Activated CD8-positive, alpha-beta memory T cell treated with anti-CD3 and anti-CD28 coated beads for 4 hours (primary cell): ENCODE measurements at places on chromosomes 1 and 21.
A peak's percentile ranks its signal among the peaks of the same experiment; 100 is the strongest.

GRCh38 chr1:154620751-154621150 lies 12.8 kb upstream of the ADAR start:
- no peak for DNase-seq

DNA sequence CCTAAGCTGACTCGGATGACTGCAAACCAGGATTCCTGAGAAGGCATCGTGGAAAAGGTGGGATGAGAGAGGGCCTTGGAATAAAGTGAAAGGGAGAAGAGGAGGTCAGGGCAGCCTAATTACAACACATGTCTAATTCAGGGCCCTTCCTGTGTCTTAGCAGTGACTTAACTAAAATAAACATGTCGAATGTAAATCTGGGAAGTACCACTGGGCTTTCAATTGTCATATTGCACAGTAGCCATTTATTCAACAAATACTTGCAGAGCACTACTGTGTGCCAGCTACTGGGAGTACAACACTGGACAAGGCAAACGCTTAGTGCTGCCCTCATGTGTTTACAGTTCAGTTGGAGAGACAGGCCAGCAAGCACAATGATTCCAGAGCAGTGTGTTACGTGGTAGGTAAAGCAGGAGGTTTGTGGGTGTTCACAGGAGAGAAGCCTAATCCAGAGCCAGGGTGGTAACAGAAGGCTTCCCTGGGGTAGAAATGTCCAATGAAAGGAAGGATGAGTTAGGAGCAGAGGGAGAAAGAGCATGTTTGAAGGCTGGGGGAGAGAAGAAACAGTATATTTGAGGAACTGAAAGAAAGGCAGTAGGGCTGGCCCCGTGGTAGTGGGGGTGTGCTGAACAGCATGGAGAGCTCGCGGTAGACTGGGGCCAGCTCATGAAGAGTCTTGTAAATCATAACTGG lies 38.0 kb upstream of the RASAL2 start:
- DNase-seq = no peak

DNA sequence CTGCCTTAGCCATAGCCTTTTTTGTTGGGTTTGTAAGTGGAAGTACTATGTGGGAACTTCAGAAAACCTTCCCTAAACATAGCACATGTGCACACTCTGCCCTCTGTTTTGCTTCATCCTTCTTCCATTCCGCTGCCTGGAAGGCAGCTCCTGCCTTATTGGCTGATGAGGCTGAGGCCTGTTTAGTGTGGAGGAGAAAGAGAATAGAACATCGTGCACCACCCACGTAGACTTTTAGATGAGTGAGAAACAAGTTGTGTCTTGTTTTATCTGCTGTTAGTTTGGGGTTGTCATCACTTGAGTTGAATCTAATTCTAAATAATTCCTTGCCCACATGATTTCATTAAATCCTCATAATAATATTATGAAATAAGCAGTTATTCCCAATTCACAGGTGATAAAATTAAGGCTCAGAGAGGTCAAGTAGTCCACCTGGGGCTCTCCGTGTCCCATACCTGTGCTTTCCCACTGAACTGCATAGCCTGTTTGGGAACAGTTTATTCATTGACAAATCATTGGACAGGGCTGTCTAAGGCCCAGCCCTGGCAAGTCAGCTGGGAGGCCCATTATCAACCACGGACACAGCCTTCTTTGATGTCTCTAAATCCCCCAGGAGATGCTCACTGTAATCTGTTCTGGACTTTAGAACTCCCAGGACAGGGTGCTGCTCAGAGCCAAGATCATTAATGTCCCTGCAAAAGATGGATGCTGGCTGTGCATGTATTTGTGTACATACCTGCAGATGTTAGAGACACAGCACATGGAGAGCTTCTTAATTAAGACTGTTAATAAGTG lies 93.0 kb downstream of the ABCA4 start:
- no peak for DNase-seq

- no peak for DNase-seq
Observed at GRCh38 chr1:70812442-70813109, 235.0 kb downstream of the PTGER3 start.

GRCh38 chr1:58979086-58979485 lies 195.2 kb upstream of the JUN start:
- DNase-seq = no peak

DNA sequence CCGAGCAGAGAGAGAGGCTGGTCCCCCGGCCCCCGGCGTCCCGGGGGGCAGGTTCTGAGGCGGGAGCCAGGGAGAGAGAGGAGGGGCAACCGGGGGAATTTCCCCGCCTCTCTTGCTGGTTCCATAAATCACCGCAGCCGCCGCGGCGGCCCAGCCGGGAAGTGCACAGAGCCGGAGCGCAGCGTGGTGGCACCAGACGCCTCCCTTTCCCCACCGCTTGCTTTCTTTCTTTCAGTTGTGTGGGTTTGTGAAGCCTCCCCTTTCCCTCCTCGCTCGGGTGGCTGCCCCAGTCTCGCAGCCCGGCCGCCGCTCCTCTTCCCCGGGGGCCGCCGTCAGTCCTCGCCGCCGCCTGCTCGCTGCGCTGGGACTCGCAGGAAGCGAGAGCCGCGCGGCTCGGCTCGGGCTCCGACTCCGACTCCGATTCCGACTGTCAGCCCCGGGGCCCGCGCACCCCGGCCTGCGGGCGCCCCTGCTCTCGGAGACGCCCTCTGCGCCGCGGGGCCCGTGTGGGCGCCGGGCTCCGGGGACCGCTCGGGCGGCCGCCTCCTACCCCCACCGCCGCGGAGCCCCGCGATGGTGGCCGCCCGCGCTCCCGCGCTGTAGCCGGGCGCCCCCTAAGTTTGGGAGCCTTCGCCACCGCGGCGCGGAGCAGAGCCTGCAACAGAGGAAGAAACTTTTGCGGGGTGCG lies at the start of gene CACHD1:
CACHD1 (plus strand) TSS at position 153 of the 688 bp plus-strand sequence. CDS start 616 bp downstream, outside the sequence.
- peak; percentile 19 for DNase-seq

GRCh38 chr1:41322835-41323234 lies 38.4 kb upstream of the FOXO6 start:
- no peak for DNase-seq

- no peak for DNase-seq
Observed at GRCh38 chr21:44359396-44359795, 6.0 kb downstream of the TRPM2 start.

DNA sequence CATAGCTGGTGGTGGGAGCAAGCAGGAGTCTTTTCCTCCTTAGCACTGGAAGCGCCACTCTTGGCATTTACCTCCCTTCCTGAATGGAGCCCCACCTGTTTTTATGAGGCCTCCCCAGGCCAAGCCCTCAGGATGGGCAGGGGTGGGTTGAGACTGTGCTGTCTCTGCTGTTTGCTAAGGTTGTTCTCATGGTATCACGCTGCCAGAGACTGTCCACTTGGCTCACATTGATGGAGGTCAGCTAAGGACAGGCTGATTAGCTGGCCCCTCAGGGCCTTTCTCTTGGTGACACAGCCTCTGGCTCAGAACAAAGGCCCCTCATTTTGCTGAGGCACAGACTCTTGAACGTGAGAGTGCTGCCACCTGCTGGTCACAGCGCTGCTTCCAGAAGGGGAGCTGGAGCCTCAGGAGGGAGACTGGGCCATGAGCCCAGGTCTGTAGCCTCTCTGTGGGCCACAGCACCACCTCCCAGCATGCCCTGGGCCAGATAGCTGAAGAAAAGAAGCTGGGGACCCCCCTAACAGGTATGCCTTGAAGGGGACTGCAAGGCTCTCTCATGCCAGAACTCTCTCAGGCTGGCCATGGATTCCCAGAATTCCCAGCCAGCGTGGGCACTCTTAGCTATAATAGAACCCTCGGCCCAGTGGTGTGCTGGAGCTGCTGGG lies 85.6 kb downstream of the CD58 start:
- peak; percentile 76 for DNase-seq
